GM03348 (cell line): ENCODE measurements at places on chromosomes 13 and 19.
A peak's percentile ranks its signal among the peaks of the same experiment; 100 is the strongest.

DNA sequence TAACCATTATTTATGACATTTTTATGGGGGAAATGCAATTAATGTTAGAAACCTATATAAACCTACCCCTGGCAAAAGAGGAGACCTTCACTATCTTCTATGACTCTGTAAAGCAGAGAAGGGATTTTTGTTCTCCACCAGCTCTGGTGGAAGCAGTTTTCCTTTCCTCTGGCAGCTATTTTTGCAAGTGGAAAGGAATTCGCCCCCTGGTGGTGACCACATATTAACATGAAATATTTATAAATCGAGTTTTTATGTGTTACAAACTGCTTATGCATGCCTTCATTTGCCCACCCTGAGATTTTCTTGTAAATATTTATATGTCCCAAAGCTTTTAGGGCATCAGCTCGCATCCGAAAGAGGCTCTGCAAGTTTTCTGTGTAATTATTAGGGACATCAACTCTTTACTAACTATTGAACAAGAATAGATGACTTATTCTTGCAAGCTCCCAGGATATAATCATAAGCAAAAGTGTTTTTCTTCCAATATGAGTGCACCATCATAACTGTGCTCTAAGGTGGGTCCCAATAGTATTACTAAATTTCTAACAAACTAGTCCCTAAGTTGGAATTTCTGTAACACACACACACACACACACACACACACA is 62.4 kb downstream of the SERTM1 start:
- peak; percentile 69 for DNase-seq

DNA sequence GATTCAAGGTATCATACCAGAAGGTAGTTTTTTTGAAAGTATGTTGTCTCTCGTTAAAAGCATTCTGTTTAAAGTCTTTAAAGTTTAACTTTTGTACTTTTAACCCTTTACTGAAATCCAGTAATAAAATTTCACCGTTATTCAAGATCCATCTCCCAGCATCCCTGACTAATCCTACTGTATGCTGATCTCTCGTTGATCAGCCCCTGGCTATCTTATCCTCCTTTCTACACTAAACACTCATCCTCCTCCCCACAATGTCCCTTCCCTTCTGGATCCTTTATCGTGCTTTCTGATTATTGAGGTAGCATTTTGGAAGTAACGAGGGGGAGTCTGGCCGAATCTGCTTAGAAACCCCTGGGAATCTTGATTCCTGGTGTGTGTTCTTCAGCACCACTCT is 1.3 kb downstream of the TPP2 start:
- DNase-seq = peak; percentile 22

GRCh38 chr13:90553159-90553558 is 794.3 kb upstream of the MIR17HG start:
- no peak for DNase-seq

GRCh38 chr19:49771674-49772139 is 4.9 kb downstream of the AP2A1 start:
- DNase-seq = no peak

- no peak for DNase-seq
Measured at GRCh38 chr13:96089749-96090239, at the start of gene HS6ST3. Gene HS6ST3 (plus strand): TSS chr13:96090107.

DNA sequence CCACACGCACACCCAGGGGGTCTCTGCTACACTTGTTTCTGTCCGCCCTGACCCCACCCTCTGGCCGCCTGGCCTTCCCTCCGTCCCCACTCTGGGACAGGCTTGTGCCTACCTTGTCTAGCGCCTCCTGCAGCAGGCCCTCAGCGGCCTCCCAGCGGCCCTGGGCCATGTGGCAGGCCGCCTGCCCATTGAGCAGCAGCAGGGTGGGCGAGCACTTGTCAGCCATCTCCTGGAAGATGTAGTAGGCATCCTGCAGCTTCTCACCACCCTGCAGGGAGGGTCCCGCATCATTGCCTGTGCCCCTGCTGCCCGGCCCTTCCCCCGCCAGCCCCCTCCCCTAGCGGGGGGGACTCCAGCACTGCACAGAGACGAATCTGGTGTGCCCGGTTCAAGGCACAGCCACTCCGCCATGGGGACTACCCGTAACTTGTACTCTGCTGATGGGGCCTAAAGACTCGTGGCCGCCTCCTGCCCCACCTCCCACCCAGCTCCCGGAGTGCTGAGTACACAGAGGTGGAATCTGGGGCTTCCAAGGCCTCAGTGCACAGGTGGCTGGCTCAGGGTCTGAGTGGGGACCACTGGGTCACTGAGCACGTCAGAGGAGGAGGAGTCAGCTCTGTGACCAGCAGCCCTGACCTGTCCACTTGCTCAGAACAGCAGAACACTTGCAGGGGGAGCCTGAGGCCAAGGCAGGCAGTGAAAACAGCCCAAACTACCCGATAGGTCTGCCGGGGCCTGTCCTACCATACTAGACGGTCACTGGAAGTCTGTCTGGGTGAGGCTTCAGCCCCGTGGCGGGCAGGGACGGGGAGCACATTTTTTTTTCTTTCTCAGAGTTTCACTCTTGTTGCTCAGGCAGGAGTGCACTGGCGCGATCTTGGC is 7.4 kb upstream of the CERS1 start:
- DNase-seq = no peak

DNA sequence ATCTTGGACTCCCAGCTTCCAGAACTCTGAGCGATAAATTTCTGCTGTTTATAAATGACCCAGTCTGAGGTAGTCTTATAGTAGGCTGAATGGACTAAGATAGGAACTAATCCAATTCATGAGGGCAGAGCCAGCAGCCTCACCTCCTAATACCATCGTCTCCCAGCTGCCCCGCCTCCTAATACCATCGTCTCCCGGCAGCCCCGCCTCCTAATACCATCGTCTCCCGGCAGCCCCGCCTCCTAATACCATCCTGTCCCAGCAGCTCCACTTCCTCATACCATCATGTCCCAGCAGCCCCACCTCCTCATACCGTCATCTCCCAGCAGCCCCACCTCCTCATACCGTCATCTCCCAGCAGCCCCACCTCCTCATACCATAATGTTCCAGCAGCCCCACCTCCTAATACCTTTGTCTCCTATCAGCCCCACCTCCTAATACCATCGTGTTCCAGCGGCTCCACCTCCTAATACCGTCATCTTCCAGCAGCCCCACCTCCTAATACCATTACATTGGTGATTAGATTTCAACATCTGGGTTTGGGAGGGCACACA is 2.4 kb upstream of the ARGLU1 start:
- peak; percentile 60 for DNase-seq

- DNase-seq = no peak
Measured at GRCh38 chr19:12626958-12627357, 16.2 kb downstream of the ZNF791 start.

DNA sequence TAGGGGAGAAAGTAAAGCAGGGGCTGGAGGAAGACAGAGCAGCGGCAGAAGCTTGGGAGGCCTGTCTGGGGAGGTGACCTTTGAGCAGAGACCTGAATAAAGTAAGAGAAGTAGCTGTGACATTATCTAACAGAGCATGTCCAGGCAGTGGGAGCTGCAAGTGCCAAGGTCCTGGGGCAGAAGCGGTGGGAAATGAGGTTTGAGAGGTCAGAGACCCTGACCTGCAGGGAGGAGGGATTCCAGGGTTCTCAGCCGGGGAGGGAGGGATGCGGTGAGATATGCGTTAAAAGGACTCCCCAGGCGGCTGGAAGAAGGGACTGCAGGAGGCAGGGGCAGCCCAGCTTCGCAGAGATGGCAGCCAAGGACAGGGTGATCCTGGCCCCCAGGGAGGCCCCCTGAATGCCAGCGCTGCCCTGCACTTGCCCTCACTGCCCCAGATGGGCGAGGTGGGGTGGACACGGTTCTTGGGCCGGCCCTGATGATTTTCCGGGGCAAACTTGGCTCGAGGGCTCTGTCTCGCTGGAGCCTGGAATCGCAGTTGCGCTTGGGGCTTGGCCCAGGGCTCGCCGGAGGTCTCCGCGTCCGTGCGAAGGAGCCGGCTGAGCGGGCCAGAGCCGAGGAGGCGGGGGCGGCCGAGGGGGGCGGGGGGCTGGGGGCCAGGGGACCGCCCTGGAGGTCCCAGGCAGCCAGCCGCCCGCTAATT is 3.2 kb downstream of the CRLF1 start:
- peak; percentile 66 for DNase-seq

DNA sequence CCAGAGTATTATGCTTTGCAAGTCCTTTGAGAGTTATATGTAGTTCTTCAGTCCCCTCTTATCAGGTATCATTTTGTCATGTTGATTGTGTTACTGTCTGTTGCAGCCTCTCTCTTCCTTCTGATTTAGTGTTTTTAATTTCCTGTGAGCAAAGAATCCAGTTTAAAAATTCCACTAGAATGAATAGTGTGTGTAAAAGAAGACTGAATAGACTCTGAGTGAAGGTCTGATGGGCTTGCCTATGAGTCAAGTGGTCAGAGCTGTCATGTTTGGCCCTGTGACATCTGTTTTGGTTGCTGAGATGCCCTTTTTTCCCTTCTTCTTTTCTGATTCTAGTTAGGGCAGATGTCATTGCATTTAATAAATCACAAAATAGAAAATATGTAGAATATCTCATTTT is 23.3 kb upstream of the KCTD4 start:
- DNase-seq = peak; percentile 46

DNA sequence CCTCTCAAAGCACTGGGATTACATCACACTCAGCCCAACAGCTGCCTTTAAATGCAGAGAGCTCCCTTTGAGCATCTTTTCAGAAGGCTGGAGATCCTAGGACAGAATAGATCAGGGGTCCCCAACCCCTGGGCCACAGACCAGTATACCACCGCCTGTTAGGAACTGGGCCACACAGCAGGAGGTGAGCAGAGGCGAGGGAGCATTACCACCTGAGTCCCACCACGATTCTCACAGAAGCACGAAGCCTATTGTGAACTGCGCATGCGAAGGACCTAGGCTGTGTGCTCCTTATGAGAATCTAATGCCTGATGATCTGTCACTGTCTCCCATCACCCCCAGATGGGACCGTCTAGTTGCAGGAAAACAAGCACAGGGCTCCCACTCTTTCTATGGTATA is 2.2 kb upstream of the WTIP start:
- no peak for DNase-seq

- DNase-seq = no peak
Measured at GRCh38 chr19:5078182-5078581, 109.3 kb downstream of the KDM4B start.

- peak; percentile 62 for DNase-seq
Measured at GRCh38 chr19:44512326-44513298, 12.3 kb upstream of the ZNF180 start.

DNA sequence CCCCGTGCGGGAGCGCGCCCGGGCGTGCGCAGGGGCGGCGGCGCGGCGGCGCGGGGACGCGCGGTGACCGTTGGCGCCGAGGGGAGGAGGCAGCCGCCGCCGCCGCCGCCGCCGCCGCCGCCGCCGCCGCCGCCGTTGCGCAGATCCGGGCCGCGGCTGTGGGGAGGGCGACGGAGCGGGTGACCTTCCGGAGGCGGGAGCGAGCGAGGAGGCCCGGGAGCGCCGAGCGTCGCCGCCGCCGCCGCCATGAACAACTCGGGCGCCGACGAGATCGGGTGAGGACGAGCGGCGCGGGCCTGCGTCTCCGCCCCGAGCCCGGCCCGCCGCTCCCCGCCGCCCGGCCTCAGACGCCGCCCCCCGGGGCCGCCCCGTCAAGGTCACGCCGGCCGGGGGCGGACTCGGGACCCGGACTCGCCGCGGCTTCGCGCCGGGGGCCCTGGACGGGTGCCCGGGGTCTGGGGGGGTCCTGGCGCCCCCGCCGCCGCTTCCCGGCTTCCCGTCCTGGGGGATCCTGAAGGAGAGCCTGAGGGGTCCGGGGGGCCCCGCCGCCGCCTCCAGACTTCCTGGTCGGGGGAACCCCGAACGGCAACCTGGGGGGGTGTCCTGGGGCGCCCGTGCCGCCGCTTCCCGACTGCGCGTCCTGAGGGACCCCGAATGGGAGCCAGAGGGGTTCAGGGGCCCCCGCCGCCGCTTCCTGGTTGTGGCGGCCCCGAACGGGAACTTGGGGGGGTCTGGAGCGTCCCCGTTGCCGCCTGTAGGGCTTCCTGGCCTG is at the start of gene DAZAP1:
DAZAP1 (plus strand) TSS at position 59 of the 772 bp plus-strand sequence; CDS start at position 247, 188 bp downstream.
- peak; percentile 80 for DNase-seq
